Metanephros (tissue), 2 donors: ENCODE measurements at places on chromosomes 7 and 10. TPM values are rescaled to one million over a fixed set of nuclear protein-coding genes. Genes with fewer than 3 reads are reported as not detected.

AQP1 gene
- total RNA-seq = 143 TPM

FRMD4A gene
- 63.1 TPM for total RNA-seq

AKR1C4 gene
- total RNA-seq = not detected

SEMA3A gene
- 17.3 TPM for total RNA-seq

SEC61G gene
- 78.5 TPM for total RNA-seq

RHOBTB1 gene
- total RNA-seq = 44.8 TPM

SLIT1 gene
- total RNA-seq = 3.3 TPM

ODAD2 gene
- 0.35 TPM for total RNA-seq

TES gene
- total RNA-seq = 59.8 TPM

SND1 gene
- total RNA-seq = 112 TPM

PDZD7 gene
- 1.6 TPM for total RNA-seq

CALML3 gene
- total RNA-seq = not detected

UPK3BL2 gene
- total RNA-seq = 17.8 TPM

SLC18A2 gene
- 2.0 TPM for total RNA-seq

PLCE1 gene
- total RNA-seq = 16.2 TPM

CHCHD2 gene
- 379 TPM for total RNA-seq

SPDYE5 gene
- not detected for total RNA-seq

SUN3 gene
- total RNA-seq = not detected

INMT gene
- total RNA-seq = 9.5 TPM

TMEM273 gene
- total RNA-seq = 5.5 TPM

CPED1 gene
- total RNA-seq = 40.0 TPM

FAM24B gene
- 5.8 TPM for total RNA-seq

FAM200A gene
- 9.6 TPM for total RNA-seq

RBP3 gene
- total RNA-seq = not detected

MDFIC gene
- 35.8 TPM for total RNA-seq

FLNC gene
- total RNA-seq = 190 TPM

MET gene
- 42.0 TPM for total RNA-seq

FBXO24 gene
- 0.82 TPM for total RNA-seq

DIP2C gene
- total RNA-seq = 34.3 TPM

CELF2 gene
- total RNA-seq = 25.7 TPM

BTBD16 gene
- 0.41 TPM for total RNA-seq

MTG1 gene
- total RNA-seq = 46.5 TPM

ZNF736 gene
- 36.1 TPM for total RNA-seq

C10orf67 gene
- total RNA-seq = 1.8 TPM

GPR26 gene
- total RNA-seq = not detected

SLC29A4 gene
- 11.3 TPM for total RNA-seq

HOXA9 gene
- total RNA-seq = 61.6 TPM

WDFY4 gene
- total RNA-seq = 6.4 TPM

CHST15 gene
- total RNA-seq = 30.2 TPM

HUS1 gene
- 20.9 TPM for total RNA-seq
